ENCODE measurements at places on chromosomes 16 and 17.

- no peak for DNase-seq
These were observed 33.0 kb downstream of the IL4R start for GRCh38 chr16:27346819-27347218.

DNA sequence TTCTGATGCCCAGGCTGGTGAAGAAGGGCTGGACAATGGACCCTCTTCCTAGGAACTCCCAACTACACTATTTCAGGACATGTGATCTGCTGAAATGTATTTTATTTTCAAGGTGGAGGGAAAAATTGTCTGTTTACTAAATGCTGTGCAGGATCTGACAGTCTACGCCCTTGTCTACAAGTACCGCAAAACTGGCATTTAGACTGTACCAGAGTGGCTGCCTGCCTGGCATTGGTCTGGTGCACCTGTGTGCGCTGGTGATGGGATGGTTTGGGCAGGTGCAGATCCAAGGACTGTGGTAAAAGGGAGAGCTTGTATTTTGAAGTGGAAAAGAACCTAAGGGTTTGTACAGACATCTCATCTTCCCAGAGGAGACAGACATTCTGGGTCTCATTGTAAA, 79.7 kb downstream of the AIPL1 start:
- DNase-seq: no peak

GRCh38 chr16:59216291-59216690, 482.2 kb upstream of the GOT2 start:
- no peak for DNase-seq

GRCh38 chr16:20851601-20852000, 45.3 kb downstream of the REXO5 start:
- DNase-seq: no peak

DNA sequence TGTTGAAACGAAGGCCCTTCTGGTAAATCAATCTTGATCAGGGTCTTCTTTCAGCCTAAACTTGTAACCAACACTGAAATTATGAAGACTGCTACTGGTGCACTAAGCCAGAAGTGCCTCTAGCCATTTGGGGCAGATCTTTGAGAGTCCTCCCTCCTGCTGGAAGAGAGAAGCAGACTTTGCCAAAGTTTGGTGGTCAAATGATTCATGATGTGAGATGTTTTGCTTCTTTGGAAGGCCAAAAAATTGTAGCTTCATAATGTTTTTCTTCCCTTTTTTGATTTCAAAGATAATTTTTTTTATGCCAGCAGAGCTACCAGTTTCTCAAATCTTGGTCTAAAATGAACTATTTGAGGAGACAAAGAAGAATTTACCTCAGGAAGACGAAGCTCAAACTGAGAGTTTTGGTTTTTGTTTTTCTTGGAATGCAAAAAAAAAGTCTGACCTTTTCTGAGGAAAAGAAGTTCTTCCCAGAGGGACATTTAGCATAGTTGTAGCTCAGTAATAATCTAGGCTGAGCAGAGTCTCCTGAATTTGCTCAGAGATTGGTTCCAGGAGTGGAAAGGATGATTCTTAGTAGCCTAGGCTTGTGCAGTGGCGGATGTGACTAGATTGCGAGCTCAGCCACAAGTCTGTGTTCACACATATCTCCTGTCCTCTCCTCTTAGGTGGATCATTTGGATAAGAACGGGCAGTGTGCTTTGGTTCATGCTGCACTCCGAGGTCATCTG, 50.9 kb downstream of the CYB561 start:
- DNase-seq: no peak

- DNase-seq: no peak
These were observed 154.0 kb upstream of the KCNJ16 start for GRCh38 chr17:69921046-69921445.

- DNase-seq: peak; percentile 53
These were observed 18.9 kb upstream of the P2RX1 start for GRCh38 chr17:3935140-3935542.

GRCh38 chr17:4594931-4595684, 10.8 kb downstream of the SMTNL2 start:
- peak; percentile 55 for DNase-seq

DNA sequence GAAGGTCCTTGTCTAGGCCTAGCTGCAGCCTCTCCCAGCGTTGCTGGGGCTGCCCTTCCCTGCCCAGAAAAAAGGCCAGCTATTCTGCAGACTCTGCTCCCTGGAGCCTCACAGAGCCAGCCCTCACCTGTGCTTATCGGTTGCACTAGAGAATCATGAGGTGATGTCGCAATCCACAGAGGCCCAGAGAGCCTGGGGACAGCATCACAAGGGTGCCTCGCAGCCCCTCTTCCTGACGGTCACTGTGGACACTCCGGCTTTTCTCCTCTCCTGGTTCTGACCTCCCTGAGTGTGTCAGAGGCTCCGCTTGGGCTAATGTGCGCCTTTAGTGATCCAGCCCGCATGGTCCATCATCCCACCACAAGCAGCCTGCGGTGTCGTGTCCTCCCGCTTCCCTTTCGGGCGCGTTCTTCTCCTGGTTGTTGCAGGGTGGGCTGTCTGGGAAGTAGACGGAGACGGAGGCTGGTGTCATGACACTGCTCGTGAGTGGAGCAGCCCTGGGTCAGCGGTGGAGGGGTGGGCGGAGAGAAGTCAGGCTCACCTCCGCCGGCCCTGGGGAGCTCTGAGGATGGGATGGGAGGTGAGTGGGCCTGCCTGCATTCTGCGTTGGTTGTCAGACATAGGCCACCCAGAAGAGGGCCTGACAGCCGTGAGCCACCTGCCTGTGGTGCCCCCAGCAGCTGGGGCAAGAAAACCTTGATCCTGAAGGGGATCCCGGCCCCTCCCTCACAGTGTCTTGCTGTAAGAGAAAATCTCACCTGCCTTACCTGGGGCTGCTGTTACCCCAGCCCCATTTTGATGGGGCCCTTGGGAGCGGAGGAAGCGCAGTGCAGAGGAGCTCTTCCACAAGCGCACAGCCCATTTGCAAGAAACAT, 165.9 kb upstream of the CHMP6 start:
- DNase-seq: no peak

DNA sequence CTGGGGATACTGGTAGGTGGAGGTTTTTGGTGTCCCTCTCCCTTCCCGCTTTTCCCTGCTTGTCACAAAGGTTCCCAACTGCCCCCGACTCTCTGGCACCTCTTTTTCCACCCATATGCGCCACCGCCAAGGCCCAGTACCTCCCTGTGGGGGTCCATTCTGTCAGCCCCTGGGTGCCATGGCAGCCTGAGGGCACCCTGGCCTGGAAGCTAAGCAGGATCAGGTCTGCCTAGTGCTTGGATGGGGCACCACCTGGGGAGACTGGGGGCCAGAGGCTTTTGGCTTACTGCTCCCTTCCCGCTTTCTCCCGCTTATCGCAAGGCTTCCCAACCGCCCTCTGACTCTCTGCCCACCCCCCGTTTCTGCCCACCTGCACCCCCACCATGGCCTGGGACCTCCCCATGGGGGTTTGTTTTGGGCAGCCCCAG, 2286.4 kb downstream of the TP53TG3F start:
- no peak for DNase-seq

DNA sequence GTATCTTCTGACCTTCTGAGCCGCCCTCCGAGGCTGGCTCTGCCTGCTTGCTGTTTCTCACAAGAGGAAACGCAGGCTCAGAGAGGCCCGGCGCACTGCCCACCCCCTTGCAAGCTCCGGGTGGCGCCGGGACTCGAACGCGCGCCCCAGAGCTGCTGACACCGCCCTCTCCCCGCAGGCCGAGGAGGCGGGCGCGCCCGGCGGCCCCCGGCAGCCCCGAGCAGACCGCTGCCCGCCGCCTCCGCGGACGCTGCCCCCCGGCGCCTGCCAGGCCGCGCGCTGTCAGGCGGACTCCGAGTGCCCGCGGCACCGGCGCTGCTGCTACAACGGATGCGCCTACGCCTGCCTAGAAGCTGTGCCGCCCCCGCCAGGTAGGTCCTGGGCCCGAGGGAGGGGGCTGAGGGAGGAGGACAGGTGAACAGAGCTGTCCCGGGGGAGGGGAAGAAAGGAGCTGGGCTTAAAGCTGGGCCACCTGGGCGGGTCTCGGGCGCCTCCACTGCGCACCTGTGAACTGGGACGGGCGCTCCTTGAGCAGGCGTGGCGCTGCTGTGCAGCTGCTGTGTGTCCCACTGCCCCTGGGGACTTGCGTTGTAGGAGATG, 18.2 kb downstream of the WFDC1 start:
- no peak for DNase-seq

DNA sequence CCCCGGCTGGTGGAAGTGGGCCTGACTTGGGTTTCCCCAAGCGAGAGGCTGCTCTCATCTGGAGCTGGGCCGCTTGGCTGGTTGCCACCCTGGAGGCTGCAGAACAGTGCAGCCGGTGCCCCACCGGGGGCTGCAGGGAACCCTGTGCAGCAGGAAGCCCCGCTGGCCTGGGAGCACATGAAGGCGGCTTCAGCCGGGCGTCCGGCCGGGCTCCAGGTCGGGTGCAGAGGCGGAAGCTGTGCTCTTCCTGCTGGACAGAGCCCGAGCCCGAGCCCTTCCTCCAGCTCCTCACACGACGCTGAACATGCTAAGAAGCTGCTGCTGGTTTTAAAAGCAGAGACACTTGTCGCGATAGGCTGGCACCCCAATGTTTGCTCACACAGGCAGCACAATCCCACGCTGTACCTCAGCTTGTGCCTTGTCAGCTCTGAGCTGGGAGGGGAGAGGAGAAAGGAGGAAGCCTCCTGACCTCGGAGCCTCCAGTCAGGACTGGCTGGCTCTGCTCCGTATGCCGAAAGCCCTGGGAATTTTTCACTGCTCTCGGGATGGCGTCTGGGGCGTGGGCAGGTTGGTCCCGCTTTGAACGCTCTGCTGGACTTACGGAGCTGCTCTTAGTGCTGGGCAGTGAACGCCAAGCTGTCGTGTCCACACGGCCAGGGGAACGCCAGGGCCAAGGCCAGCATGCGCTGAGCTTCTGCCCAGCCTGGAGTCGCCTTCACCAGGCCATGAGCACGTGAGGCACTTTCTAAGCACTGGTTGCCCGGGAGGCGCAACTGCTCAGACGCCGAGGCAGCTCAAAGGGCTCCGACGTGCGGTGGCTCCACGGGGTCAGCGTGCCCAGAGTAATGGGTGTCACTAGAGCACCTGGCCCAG, 8.8 kb downstream of the CDK5R1 start:
- no peak for DNase-seq

DNA sequence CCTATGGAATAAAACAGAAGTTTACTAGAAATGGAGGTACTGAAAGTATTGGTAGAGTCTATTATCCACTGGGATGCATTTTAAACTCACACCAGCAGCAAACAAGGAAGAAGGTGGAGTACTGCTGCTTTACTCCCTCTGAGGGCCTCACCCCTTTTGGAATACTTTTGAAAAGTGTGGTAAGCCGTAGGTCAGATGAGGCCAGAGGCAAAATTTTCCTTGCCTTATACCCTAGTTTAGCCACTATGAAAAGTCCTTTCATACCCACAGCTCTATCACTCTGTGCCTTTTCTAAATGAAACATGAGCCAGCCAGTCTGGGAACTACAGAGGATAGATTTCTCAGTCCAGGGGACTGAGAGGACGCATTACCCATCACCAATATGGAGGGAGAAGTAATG, 14.0 kb downstream of the GDE1 start:
- DNase-seq: no peak

DNA sequence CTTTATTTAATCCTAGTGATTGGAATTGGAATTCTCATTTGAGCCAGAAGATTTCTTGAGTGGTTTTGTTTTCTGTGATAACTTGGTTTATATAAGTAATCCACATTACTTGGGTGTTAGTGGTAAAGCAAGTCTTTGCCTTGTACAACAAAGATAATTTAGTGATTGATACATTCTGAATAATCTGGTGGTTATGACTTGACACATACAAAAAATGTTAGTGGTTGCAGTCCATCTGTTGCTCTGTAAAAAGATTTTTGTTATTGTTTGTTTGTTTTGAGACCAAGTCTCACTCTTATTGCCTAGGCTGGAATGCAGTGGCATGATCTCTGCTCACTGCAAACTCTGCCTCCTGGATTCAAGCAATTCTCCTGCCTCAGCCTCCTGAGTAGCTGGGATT, 13.2 kb downstream of the OMG start:
- no peak for DNase-seq

DNA sequence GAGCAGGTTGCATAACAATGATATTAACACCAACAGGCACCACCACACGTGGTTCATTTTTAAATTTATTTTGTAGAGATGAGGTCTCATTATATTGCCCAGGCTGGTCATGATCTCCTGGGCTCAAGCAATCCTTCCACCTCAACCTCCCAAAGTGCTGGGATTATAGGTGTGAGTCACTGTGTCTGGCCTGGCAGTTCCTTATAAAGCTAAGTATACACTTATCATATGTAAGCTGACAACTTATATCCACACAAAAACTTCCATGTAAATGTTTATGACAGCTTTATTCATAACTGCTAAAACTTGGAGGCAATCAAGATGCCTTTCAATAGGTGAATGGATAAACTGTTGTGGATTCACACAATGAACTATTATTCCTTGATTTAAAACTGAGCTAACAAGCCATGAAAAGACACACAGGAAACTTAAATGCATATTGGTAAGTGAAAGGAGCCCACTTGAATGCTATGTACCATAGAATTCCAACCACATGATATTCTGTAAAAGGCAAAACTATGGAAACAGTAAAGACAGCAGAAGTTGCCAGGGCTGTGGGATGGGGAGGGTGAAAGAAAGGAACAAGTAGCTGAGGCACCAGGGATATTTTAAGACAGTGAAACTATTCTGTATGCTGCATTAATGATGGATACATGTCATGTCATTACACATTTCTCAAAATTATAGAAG, 156.5 kb upstream of the KCNJ18 start:
- no peak for DNase-seq

DNA sequence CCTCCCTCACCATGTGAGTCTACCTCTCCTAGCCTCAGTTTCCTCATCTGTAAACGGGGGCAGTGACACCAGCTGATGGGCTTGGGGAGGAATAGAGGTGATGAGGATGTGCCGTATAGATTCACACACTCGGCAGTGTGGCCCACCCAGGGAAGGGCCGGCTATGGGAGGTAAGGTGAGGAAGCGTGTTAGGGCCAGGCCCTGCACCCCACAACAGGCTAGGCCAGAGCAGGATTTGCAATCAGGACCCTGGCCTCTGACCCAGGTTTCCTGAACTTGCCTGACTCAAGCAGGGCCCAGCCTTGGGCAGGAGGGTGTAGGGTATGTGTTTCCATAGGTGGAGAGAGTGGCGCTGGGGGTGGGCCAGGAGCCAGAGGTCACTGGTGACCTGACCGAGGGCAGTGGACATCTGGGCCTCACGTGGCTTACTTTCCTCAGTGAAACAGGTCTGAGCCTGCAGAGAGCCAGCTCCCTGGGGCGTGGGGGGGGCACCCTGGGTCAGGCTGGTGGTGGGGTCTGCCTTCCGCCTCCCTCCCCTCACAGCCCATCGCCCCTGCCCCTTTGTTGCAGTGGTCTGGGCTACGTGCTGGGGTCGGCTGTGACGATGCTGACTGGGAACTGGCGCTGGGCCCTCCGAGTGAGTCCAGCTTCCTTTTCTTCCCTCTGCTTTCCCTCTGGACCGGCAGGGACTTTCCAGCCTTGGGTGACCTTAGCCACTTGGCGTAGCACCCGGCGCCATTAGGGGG, 12.8 kb downstream of the SPNS3 start:
- DNase-seq: no peak

- DNase-seq: no peak
These were observed 12.1 kb downstream of the HEATR9 start for GRCh38 chr17:35856603-35857002.

- DNase-seq: no peak
These were observed 35.7 kb downstream of the IKZF3 start for GRCh38 chr17:39828443-39828842.
